ENCODE measurements at places on chromosomes 16 and 17. TPM values are rescaled to one million over a fixed set of nuclear protein-coding genes. Genes with fewer than 3 reads are reported as not detected.

DNA sequence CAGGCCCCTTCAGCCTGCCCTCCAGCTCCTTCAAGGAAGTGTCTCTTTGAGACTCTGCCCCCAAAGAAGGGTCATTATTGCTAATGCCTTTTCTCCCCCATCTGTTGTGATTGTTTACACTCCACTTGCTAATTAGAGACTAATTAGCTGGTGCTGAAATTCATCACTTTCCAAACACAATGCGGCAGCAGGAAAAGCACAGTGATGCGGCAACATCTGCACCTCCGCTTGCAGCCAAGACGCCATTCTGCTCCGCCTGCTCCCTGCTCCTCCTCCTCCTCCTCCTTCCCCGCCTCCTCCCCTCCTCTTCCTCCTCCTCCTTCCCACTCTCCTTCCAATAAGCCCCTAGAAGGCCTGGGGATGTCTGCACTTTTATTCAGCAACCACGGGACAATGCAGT is 110.5 kb downstream of the SDK2 start:
- no peak for DNase-seq

DNA sequence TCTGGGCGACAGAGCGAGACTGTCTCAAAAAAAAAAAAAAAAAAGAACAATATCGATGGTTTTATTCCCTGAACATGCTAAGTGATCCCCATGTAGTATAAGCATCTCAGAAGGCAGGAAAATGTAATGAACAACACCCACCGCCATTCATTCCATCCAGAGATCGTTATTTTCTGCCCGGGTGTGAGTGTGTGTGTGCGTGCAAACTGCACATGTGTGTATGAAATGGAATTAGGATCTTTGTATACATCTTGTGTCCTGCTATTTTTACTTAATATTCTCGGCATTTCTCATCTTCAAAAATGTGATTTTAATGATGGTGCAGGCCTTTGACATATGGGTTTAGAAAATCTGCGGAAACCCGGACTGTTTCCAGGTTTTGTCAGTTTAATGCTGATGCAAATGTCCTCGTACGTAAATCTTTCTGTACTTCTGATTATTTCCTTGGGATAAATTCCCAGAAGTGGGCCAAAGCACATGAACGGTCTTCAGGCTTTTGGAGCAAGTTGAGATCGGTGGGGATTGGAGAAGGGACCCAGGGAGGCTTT is 254.8 kb downstream of the SEC14L1 start:
- no peak for DNase-seq

GRCh38 chr16:11354733-11355574 is 9.7 kb downstream of the RMI2 start:
- DNase-seq, result no peak

- DNase-seq, result no peak
These were observed 17.9 kb downstream of the GABARAPL2 start for GRCh38 chr16:75584108-75584507.

Gene CDH5
- total RNA-seq, result not detected

Gene GDPD3
- 13.8 TPM for total RNA-seq

DNA sequence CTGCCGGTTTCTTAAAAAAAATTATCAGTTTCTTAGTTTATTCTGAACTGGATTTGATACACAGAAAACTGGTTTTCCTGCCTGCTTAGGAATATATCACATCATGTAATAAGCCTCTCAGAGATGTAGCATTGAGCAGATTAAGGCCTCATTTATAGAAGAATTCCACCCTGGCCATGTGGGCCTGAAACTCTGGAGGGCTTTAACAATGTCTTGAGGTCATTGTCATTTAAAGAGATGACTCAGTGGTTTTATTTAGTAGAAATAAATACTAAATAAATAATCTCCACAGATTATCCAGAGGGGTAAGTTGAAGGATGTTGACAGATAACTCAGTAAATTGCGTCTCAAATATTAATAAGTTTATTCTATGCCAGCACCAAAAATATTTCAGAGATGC is 56.9 kb downstream of the PRKCA start:
- DNase-seq, result no peak

GRCh38 chr17:800446-801242 is 18.5 kb downstream of the MRM3 start:
- no peak for DNase-seq

GRCh38 chr16:69924041-69924775 is 26.9 kb upstream of the CLEC18A start:
- DNase-seq, result no peak

DNA sequence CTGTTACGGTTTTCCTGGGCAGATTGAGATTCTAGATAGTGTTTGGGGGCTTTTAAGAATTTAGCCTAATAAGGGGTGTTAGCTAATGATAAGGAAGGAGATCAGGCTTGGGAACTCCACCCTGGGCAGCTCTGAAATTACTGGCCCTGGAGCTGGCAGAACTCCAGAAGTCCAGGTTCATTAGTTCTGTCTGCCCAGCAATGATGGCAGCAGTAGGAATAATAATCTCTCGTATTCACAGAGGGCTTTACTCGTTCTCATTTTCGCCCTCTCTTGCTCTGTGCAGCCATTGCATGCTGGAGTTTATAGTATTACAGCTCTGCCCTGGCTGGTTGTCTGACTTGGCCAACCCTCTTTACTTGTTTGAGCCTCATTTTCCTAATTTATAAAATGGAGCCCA is 216.0 kb downstream of the HAPSTR1 start:
- DNase-seq, result no peak

DNA sequence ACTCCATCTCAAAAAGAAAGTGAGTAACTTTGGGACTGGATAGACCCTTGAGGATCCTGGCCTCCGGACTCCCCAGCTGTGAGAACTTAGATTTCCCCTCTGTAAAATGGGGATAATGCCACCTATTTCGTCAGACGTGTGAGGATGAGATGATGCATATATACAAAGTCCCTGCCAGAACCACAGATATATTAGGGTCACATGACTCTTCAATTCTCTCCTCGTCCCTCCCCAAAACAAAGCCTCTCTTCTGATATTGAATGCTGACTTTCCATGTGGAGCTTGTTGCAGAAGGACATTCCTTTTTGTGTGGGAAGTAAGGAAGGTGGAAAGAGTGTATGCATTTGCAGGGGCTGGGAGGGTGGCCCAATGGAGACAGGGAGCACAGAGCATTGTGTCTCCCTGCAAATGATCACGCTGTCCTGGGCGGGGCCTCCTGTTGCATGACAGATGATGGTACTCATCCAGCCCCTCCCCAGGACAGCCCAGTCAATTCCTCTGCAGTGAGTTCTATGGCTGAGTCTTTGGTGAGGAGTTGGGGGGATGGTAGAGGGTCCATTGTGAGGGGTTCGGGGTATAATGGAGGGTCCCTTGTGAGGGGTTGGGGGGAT is 35.1 kb upstream of the MGAT5B start:
- DNase-seq, result no peak

DNA sequence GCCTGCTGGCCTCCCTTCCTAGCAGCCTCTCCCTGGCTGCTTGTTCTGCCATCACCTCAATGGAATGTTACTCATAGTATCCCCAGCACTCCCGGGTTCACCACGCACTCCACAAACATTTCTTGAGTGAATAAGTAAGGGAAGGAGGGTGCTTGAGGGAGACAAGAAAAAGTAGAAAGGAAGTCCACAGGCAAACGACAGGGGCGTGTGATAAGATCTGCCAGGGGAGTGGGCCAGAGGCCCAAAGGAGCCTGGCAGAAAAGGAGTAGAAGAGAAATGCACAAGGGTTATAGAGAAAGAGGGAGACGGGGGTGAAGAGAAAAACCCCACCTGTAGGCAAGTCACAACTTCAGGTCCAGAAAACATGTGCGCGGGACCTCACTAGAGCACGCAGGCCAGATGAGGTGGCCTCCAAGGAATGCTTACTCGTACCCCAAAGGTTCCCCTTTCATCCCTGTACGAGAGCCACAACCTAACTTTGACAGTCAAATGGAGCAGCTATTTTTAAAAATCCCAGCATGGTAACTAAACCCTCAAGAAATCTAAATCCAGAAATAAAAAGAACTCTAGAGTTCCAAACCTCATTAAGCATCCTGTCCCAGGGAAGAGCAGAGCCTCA is 6.6 kb downstream of the ZDHHC7 start:
- no peak for DNase-seq

Gene CRK
- total RNA-seq, result 44.8 TPM

GRCh38 chr16:20074099-20074991 is 655 bp upstream of the GPR139 start:
- no peak for DNase-seq

- peak; percentile 83 for DNase-seq
These were observed at the start of gene TEKT3 for GRCh38 chr17:15341385-15341849. Gene TEKT3 (minus strand): TSS chr17:15341597. CDS start chr17:15331585, 10,012 bp downstream.

GRCh38 chr17:82031885-82032627 is 578 bp downstream of the RAC3 start:
- DNase-seq, result no peak

Gene USP10
- total RNA-seq, result 124 TPM

DNA sequence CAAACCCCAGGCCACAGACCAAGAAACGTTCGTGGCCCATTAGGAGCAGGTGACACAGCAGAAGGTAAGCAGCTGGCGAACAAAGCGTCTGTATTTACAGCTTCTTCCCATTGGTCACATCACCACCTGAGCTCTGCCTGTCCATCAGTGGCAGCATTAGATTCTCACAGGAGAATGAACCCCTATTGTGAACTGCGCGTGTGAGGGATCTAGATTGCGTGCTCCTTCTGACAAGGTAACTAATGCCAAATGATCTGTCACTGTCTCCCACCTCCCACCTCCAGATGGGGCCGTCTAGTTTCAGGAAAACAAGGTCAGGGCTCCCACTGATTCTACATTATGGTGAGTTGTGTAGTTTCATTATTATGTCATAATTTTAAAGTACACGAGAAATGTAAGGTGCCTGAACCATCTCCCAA is 186.3 kb downstream of the CPPED1 start:
- DNase-seq, result no peak

Gene GALK1
- 11.2 TPM for total RNA-seq

Gene CLDN7
- total RNA-seq, result 147 TPM

Gene SKAP1
- total RNA-seq, result 1.0 TPM

Data from progenitor cell of endocrine pancreas (in vitro differentiated cells).